ENCODE measurements at places on chromosomes 3 and 15. TPM values are rescaled to one million over a fixed set of nuclear protein-coding genes. Genes with fewer than 3 reads are reported as not detected.

DNA sequence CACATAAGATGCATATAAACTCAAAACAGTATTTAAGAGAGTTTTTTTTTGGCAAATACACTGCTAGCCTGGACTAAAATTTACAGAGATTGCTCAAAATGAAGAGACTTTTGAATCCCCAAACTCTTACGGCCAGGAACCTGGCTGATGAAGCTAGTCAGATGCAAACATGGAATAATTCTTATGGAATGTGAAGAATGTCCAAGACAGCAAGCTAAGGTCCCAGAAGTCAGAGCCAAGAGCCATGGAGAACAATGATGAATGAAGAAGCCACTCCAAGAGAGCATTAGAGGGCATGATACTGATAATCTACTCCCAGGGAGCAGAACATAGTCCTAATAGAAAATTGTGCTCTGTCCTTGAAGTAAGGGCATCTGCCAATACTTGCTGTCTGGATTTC is 705.5 kb downstream of the DIPK2A start:
- peak; percentile 31 for DNase-seq

TMEM212 gene
- total RNA-seq: not detected

ZIC4 gene
- 1.0 TPM for total RNA-seq

- no peak for DNase-seq
Observed at GRCh38 chr3:127711021-127711695, 38.4 kb downstream of the ABTB1 start.

GRCh38 chr3:135141672-135142071 is 346.6 kb downstream of the EPHB1 start:
- no peak for DNase-seq

- peak; percentile 23 for DNase-seq
Observed at GRCh38 chr3:175146258-175146657, 287.1 kb downstream of the NAALADL2 start.

- DNase-seq: no peak
Observed at GRCh38 chr3:132800958-132801357, 78.7 kb upstream of the NPHP3 start.

GPR149 gene
- 0.41 TPM for total RNA-seq

SEC61A1 gene
- total RNA-seq: 122 TPM

DNA sequence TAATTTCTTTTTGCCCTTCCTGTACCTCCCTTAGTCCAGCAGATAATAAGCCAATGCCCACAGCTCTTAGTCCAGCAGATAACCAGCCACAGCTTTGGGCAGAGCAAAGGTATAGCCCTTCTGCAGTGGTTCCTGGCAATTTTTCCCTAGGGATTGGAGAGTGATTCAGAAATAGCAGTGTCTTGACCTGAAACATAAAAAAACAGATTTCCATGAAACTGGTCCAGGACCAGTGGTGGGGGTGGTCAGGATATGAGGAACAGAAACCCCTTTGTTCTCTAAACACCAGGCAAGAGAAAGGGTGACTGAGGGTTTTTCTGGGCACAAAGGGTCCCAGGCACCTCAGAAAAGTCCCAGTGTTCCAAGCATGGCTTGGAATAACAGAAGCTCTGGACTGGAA is 103.4 kb downstream of the ARRDC4 start:
- DNase-seq: no peak

- DNase-seq: no peak
Observed at GRCh38 chr3:61928776-61929314, 367.5 kb downstream of the PTPRG start.

KBTBD8 gene
- 1.6 TPM for total RNA-seq

- no peak for DNase-seq
Observed at GRCh38 chr15:55372701-55373440, 35.3 kb downstream of the CCPG1 start.

GRAMD1C gene
- 7.3 TPM for total RNA-seq

- no peak for DNase-seq
Observed at GRCh38 chr3:117603097-117603496, 893.5 kb downstream of the TUSC7 start.

- no peak for DNase-seq
Observed at GRCh38 chr3:16243706-16244490, 20.8 kb downstream of the DPH3 start.

DNA sequence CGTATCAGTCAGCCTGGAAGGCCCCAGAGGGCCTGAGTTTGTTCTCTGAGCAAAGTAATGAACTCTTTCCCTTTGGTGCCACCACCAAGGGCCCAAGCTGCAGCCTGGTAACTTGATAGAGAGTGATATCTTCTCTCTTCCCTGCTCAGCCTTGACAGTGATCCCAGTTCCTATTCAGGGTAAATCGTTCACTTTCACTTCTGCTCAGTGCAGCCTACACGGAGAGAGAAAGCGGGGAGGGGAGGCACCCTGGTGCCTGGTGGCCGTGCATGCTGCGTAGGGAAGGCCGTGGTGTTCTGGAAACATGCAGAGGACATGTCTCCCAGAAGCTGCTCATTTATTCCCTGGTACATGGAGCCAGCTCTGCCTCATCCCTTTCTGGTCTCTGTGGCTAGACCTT is 54.9 kb downstream of the KIF9 start:
- no peak for DNase-seq

CCDC12 gene
- 28.6 TPM for total RNA-seq

OR5K2 gene
- total RNA-seq: not detected

HRG gene
- not detected for total RNA-seq

SLC30A4 gene
- total RNA-seq: 14.5 TPM

- no peak for DNase-seq
Observed at GRCh38 chr3:172411478-172411947, 36.7 kb downstream of the GHSR start.

ZKSCAN7 gene
- total RNA-seq: 9.1 TPM

GRCh38 chr3:71791634-71792033 is 6.7 kb upstream of the PROK2 start:
- DNase-seq: no peak

DNA sequence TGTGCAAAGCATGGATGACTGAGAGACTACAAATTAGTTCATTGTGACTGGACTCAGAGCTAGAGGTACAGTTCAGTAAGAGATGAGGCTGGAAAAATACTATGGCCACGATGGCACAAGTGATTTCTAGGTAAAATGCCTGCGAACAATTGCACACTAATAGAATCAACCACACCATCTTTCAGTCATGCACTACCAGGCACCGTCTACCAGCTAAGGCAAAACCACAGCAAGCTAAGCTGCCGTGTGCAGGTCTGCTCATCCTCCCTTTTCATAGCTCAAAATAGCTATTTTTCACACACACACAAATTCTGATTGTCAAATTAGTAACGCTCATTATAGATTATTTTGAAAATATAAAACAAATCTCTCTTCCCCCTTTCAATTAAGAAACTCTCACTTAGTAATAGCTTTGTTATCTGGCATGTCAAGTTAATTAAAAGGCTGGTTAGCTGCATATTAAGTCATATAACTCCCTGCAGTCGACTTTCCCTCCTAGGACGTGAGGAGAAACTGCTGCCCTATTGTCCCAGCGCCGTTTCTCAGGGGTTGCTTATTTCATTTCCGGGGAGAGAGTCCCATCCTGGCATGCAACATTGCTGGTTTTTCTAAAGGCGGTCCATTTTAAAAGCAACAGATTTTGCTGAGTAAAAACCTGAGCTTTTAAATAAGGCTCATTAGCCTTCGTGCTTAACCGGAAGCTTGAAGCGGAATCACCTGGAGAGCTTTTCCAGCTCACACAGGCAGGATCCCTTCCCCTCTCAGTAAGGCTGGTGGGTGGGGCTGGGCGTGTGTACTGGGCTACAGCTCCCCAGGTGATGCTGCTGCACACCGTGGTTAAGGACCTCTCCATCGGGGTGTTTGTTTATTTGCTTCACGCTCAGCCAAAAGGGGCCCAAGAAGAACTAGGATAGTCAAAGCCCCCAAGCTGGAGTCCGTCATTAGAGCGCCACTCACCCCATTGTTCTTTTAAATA is 16.9 kb upstream of the MEX3B start:
- no peak for DNase-seq

GRAMD2A gene
- total RNA-seq: 0.51 TPM

GOLGA6D gene
- total RNA-seq: not detected

- no peak for DNase-seq
Observed at GRCh38 chr15:60809375-60809774, 330.4 kb upstream of the ICE2 start.

DNA sequence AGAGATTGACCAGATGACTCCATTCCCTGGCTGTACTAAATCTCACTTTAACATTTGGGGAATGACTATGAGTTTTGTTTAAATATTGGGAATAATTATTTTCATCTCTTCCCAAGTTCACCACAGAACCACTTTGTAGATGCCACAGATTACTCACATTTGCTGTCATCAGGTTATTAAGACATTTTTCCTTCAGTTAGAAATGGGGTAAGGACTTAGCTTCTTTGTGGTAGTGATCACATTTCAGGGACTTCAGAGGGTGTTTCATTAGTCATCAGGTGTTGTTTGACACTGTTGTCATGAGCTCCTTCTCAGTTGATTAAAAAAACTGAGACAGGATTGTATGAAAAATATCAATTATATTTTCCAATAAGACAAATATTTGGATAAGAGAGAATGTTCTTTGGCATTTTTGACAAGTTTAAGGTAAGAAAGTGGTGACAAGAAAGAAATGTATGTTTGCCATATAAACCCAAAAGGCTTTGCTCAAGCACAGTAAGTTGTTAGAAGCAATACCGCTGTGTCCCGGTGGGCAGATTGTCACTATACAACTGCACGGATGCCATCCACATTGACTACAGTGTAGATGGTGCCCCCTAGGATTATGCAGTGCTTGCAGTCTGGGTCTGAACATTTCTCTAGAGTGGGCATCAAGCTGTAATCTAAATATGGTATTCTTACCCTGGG is 22.3 kb downstream of the FBXL2 start:
- DNase-seq: no peak

- DNase-seq: no peak
Observed at GRCh38 chr15:69222002-69222474, 61.6 kb downstream of the GLCE start.

- no peak for DNase-seq
Observed at GRCh38 chr3:113685956-113686721, 10.3 kb downstream of the USF3 start.

CRYBG3 gene
- 52.4 TPM for total RNA-seq

DNA sequence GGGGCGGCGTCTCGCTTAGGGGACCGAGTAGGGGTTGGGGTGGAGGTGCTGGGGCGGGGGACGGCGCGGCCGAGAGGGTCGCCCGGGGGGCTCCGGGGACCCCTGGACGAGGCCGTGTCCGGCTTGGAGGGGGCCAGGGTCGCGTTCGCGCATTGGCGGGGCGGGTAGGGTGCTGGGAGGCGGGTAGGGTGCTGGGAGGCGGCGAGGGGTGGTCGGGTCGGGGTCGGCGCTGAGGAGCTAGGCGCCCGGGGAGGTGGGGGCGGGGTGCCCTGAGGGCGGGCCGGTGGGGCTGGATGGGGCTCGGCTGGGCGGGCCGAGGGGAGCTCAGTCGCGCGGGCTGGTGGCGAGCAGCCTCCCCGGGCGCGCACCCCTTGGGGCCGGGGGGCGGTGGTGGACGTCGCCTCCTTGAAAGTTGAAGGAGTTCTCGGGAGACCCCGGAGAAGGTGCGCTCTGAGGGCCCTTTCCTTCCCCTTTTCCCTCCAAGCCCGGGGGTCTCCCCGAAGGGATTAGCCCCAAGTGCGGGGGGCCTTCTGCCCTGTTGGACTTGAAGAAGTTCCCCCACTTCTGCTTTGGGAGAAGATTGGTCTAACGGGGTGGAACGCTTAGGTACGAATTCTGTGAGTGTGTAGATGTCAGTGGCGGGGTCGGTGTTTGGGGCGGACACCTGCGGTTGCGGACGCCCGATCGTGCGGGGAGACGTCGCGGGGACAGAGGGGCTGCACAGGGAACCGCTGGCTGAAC is 543 bp downstream of the MEF2A start:
- DNase-seq: peak; percentile 55

GRCh38 chr3:24355806-24356205 is 138.8 kb downstream of the THRB start:
- DNase-seq: no peak

DNA sequence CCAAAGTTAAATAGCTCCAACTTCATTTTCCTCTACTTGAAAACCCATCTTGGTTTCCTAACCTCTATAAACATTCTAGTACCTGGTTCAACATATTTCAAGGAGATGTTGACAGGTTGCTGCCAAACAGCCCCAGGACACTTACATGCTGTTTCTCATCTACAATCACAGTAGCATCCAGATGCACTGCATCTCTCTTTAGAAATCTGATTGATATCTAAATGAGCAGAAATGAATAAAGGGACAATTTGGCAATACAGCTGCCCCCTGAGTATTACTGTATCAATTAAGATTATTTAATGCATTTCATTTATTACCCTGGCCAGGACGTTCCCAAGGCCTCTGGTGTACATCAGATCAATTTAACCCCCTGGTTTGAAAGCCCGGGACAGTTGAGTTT is 74.0 kb downstream of the SSR3 start:
- no peak for DNase-seq

SNTN gene
- total RNA-seq: not detected

SAMMSON gene
- total RNA-seq: 0.41 TPM

DNA sequence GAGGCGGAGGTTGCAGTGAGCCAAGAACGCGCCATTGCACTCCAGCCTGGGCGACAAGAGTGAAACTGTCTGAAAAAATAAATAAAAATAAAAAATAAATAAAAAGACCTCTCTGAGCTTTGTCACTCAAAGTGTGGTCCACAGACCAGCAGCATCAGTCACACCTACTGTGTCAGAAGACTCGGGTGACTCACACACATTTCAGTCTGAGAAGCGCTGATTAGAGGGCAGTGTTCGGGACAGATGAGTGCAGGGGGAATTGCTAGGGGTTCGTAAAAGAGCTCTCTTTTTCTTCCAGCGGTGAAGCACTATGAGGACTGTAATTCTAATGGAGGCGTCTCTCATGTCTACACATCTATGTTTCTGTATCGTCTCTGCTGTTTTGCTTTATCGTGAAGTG is 5.7 kb downstream of the PODXL2 start:
- no peak for DNase-seq

DNA sequence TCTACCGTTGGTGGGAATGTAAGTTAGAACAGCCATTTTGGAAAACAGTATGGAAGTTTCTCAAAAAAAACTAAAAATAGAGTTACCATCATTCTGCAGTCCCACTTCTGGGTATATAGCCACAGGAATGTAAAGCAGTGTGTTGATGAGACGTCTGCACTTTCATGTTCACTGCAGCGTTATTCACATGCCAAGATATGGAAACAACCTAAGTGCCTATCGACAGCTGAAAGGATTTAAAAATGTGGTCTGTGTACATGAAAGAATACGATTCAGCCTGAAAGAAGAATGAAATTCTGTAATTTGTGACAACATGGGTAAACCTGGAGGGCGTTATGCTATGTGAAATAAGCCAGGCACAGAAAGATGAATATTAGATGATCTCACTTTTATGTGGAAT is 157.7 kb downstream of the THSD4 start:
- peak; percentile 63 for DNase-seq

DNA sequence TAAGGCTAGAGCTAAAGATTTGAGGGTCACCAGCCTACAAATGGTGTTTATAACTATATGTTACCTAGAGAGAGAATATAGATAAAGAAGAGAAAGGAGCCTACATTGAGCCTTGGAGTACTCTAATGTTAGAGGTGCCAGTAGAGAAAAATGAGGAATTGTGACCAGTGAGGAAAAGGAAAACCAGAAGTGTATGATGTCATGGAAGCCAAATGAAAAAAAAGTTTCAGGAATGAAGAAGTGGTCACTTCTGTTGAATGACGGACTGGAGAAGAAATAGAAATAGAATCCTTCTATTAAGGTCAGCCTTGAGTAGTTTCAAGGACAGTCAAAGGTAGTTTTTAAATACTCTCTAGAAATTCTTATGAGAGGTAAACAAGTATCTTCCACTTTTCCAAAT is 51.2 kb upstream of the MLF1 start:
- no peak for DNase-seq

All from tongue (tissue), 3 donors.